ENCODE measurements at places on chromosomes 16 and 17.

DNA sequence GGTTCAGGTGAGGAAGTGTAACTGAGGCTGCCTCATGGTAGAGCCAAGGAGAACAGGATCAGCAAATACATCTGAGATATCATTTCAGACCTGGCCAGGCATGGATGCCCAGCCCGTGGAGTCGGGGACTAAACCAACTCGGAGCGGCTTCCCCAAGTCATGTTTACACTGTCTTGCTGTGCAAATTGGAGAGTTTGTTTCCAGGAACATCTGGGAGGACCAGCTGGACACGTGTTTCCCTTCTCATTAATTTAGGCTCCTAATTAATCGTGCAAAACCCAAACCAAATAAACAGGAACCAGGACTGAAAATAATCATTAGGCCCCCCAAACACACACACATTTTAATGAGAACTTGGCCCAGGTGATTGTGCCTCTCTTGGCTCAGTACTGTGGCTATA is 70.9 kb upstream of the SALL1 start:
- DNase-seq, result no peak

DNA sequence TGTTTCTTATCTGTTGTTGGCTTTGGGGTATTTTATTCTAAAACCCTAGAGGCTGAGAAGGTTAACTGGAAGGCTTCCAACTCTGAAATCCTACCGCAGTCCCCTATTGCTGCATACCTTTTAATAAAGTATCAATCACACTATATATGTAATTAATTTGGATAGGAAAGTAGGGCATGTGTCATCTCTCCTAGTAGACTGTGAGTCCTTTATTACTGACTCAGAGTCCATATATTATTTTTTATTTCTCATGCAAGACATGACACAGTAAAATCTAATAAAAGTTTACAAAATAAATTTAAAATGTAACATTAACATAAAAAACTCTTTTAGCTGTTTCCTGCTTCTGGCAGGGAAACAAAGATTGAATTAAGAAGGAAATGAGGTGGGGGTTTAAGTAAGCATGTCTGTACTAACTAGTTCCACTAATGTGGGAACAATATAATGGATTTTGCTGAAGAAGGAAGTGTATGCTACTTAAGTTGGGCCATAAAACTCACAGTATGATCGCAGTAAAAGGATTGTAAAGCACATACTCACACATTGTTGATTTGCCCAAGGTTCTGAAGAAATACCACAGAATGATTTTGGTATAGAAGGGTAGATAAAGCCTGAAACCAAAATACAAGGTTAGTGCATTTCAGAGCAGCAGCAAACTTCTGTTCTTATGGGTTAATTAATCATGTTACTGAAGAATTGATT is 97.6 kb upstream of the HLF start:
- DNase-seq, result no peak

DNA sequence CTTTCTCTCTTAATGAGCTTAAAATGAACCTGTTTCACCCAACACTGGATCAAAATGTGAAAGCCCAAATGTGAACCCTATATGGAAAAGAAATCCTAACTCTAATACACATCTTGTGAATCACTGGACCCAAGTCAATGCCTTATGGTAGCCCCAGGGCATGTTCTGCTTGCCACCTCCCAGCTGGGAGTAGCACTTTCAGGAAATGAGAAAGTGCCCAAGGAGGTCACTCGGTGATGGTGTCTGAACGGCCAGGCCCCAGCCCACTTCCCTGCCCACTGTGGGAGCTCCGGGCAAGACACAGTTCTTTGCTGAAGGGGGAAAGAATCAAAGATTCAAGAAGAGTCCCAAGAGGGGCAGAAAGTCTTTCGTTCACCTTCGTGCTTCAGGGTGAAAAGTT is 46.1 kb downstream of the GTF3C1 start:
- no peak for DNase-seq

DNA sequence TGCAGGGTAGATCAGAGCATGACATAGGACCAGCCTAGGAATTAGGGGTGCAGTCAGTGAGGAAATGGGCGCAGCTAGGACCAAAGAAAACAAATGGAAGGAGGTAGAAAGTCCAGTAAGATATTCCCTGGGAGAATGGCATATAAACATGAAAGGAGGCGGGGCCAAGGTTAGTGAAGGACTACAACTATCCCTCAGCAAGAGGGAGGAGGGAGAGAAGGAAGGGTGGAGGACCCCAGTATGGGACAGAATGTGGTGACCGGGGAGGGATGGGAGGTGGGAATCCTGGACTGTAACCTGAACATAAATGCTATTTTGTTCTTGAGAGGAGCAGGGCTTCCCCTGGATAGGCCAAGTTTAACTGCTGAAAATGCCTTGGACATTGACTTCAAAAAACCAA is 22.8 kb downstream of the ITGB3 start:
- DNase-seq, result no peak

DNA sequence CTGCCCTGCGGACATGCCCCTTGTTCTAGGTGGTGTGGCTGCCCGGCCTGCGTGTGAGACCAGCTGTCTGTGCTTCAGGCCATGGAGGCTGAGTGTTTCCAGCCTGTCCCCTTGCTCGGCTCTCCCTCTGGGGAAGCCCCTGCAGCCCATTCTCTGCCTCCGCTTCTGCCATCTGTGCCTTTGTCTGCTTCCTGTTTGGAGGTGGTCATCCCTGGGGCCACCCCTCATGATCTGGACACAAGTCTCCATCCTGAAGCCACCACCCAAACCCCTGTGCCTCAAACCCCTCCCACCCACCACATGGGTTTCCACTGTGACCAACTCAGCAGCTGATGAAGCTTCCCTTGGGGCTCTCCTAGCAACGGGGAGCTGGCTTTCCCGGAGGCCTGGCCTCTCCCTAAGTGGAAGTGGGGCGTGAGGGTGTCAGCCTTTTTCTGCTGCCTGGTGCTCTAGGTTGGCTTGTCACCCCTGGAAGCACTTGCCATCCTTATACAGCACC is 184.9 kb downstream of the SEC14L1 start:
- DNase-seq, result no peak

GRCh38 chr16:55513616-55514015 is 4.7 kb downstream of the LPCAT2 start:
- DNase-seq, result no peak

DNA sequence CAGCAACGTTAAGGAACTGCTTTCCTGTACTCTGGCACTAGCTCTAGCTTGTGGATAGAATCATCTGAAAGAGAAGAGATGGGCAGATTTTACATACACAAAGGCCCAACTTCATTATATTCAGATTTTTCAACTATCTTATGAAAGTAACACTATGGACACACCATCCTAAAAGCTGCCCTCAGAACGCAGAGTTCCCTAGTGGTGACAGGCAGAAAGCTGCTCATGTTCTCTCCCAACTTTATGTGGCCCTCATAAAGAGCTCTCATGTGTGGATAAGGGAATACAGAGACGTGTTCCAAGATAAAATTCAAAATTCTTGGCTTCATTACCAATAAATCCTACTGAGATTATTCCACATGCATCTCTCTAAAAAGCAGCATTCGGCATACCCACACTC is 1.5 kb downstream of the CFAP20 start:
- DNase-seq, result no peak

GRCh38 chr16:51757921-51758479 is 606.9 kb upstream of the SALL1 start:
- no peak for DNase-seq

GRCh38 chr17:8474826-8475225 is 39.1 kb downstream of the NDEL1 start:
- no peak for DNase-seq

DNA sequence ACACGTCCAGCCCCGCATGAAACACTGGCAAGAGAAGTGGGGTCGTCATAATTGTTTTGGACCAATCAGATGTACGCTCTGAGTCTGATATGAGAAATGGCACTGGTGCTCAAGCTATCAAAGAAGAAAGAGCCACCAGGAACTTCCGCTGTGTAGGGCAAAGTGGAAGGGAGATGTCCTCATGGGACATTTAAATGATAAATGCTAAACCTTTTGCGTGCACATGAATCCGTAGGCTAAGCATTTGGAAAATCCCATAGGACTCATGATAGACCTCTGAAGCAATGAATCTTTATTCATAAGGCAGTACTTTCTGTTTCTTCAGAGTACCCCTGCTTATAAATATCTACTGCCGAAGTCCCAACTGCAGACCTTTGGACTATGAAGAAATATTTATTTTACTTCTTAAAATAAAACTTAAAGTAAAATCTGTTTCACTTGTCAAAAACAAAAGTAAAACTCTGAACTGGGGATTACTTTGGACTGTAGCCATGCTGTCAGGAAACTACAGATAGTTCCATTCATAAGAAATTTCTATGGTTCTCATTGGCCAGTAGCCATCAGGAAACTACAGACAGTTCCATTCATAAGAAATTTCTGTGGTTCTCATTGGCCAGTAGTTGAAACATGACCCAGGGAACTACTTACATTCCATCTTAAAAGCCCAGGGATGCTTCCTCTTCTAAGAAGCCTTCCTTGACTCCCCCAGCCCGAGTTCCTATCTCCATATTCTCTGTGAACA is 335.1 kb downstream of the HS3ST4 start:
- no peak for DNase-seq
